ENCODE measurements at places on chromosomes 12 and 14.

DNA sequence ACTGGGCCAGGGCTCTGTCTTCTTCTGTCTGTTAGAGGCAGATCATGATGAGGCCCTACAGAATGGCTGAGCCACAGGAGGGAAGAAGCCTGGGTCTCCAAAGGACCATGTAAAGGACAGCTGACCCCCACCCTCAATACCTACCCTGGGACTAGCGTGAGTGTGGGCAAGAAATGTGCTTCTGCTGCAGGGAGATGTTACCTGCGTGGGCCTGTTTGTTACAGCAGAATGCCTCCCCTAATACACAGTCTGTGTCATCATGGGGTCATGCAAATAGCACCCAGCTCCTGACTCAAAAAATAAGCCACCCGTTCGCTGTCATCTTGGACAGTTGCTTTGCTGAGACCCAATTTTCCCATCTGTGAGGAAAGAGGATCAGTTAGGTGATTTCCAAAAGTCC, 90.6 kb downstream of the CALM1 start:
- DNase-seq = no peak

GRCh38 chr12:95205016-95205624, 12.1 kb downstream of the FGD6 start:
- no peak for DNase-seq

DNA sequence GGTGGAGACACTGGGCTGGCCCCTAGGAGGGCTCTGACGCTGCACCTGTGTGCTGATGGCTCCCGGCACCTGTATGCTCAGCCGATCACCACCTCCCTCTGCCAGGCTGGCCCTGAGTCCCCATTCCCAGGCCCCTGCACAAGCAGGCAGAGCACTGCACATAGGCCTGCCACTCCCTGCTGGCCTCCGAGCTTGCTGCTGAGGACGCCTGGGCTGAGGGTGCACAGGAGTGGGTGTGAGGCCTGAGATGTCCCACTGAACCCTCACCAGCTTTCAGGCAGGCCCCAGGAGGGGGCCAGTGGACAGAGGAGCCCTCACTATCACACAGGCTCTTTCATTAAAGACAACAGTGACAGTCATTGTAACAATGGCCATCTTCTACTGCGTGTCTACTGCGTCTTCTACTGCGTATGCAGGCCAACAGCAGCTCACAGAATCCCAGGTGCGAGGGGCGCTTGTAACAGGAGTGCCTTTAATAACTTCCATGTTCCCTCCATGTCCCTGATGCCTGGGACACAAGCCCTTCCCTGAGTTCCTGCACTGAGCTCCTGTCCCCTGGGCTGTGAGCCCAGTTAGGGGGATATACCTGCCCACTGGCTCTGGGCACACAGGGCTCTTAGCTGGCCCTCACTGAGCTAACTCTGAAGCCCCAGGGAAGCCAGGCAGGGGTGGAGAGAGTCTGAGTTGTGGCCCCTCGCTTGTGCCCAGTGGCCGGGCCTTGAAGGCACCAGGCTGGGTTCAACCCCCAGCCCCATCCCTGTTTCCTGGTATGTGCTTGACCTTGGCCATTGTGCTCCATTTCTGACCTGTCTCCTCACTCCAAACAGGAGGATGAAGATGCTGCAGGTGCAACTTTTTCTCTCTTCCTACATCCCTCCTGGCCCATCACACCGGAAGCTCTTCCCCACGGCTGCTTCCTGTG, 71.3 kb downstream of the PRIMA1 start:
- no peak for DNase-seq

DNA sequence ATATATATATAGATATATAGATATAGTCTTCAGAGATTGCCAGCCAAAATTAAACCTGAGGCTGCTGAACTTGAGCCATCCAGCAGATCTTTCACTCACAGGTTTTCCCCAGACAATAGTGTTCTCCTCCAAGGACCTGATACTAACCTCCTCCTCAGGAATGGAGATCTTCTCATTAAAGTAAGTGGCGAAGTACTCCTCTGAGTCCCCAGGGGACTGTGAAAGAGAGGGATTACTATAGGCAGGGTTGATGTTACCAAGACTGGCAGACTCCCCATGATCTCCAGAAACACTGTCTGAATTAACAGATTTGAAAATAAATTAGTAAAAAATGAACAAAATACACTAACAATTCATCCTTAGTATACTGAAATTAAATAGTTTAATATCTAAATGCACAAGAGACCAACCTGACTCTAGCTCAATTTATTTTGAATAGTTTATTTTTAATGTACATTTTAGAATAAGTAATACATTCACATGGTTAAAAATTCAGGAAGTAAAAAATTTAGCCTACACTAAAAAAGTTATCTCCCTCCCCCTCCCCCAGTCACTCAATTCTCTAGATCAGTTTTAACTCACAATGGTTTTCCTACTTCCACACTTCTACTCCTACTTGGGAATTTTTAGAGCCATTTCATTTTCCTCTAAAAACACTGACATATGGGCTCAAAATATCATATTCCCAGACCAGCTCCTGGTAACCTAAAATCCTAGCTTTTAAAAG, 17.7 kb downstream of the SLC11A2 start:
- no peak for DNase-seq

GRCh38 chr14:50670196-50670865, 2.2 kb upstream of the SAV1 start:
- no peak for DNase-seq

GRCh38 chr14:67942080-67942710, 122.6 kb downstream of the RAD51B start:
- no peak for DNase-seq

DNA sequence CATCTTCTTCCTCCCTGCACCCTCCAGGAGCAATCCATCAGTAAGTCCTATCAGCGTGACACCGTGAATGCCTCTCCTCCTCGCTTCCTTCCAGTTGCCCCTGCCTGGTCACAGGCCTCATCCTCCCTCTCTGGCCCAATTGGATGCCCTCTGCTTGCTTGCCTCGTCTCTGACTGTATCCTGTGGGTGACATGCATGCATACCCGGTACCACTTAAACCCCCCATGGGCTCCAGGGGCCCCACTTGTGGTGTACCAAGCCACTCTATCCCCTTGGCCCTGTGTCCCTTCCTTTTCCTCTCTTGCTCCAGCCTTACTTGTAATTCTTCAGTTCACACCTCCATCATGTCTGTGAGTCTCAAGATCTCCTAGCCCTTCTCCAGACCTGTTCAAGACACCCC, 106.0 kb upstream of the RTL1 start:
- DNase-seq = no peak

GRCh38 chr12:27180906-27181505, 63.1 kb upstream of the STK38L start:
- no peak for DNase-seq

DNA sequence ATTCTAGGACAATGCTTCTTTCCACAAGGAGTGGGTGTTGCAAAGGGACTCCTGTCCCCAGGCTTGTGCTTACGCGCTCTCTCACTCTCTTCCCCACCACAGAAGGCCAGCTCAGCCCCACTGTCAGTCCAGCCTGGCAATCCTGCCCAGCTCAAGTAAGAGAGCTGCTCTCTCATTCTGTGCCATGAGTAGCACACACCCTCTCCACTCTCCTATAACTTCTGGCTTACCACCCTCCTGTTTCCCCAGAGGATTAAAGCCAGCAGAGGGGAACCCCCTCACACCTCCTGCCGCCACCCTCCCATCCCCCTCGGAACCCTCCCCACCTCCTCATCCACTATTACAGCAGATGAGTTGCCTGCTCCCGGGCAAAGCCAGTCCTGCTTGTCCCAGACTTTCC, 17.1 kb downstream of the NCKAP5L start:
- DNase-seq = no peak

DNA sequence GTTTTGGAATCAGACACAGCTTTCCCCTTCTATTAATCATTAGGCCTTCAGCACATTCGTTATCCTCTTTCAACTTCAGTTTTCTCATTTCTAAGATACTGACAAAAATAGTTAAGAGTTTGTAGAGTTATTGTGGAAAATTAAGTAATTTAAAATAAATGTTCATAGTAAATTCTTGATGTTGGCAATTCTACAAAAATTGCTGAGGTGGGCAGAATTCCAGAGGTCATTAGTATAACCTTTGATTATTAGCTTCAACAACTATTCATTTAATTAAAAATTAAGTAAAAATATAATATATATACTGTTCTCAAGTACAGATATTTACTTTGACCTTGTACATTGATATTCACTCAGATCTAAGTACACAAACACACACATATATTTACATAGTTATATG, 58.5 kb downstream of the DIO2 start:
- no peak for DNase-seq

- no peak for DNase-seq
These were observed 2.4 kb downstream of the EAPP start for GRCh38 chr14:34536951-34537676.

GRCh38 chr14:30656190-30656632, 34.1 kb downstream of the SCFD1 start:
- peak; percentile 5 for DNase-seq

- DNase-seq = no peak
These were observed 13.6 kb upstream of the FAIM2 start for GRCh38 chr12:49917166-49917787.

DNA sequence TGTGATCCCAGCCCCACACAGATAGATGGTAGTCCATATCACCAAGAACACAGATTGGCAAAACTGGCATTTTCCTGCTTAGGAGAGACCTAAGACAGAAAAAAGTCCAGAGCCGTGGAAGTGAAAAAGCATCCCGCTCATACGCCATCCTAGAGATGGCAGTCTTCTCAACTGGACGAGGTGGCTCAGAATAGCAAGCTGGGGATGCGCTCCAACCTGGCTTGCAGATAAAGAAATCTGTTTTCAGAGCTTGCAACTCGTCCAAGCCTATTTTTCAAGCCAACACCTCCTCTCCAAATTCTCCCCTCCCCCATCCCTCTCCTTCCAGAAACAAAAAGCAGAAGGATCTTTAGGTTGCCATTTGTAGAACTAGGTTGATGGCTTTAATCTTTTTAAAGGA, 74.3 kb upstream of the OTX2 start:
- no peak for DNase-seq

GRCh38 chr14:61218157-61218556, 63.0 kb downstream of the TMEM30B start:
- DNase-seq = no peak

Data from NCI-H1694 (cell line).